ENCODE measurements at places on chromosomes 6 and 20.

DNA sequence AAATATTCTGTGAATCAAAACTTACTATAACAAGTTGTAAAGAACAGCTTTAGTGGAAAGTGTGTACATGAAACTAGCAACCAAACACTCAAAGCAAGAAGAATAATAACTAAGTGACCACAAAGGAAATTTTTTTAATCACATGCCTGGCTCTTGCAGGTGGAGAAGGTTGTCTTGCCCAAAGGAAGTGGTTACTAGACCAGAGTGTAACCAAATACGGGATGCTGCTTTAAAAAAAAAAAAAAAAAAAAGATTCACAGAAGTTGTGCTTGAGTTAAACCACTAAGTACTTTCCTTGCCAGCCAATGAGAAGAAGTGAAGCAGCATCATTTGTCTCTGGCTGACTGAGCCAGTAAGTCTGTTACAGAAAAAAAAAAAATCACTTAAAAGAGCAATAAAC, 19.1 kb upstream of the HLA-DQB1 start:
- DNase-seq = no peak

DNA sequence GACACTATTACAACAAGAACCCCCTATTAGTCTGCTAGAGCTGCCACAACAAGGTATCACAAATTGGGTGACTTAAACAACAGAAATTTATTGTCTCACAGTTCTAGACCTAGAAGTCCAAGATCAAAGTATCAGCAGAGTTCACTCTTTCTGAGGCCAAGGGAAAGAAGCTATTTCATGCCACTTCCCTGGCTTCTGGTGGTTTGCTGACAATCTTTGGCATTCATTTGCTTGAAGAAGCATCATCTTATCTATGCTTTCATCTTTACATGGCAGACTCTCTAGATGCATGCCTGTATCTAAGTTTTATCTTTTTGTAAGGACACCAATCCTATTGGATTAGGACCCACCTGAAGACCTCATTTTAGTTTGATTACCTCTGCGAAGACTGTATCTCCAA, 296.8 kb upstream of the MARCKS start:
- no peak for DNase-seq

DNA sequence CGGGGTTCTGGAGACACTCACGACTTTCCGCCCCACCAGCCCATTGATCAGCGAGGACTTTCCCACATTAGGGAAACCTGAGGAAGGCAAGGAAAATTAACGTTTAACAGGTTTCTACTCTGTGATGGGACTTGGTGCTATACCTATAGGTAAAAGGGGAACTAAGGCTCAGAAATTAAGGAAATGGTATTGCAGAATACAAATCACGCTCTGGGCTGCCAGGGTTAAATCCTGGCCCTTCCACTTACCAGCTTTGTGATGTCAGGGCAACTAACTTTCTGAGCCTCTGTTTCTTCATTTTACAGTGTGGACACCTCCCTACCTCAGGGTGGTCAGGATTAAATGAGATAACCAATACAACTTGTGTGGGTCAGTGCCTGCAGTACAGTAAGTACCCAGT, 8.8 kb downstream of the GNL1 start:
- DNase-seq = no peak

GRCh38 chr6:100665041-100665380, 200.3 kb upstream of the SIM1 start:
- no peak for DNase-seq

- DNase-seq = no peak
These were observed 44.6 kb upstream of the CD93 start for GRCh38 chr20:23130622-23131140.

GRCh38 chr6:170074435-170074834, 216.4 kb downstream of the DLL1 start:
- no peak for DNase-seq

DNA sequence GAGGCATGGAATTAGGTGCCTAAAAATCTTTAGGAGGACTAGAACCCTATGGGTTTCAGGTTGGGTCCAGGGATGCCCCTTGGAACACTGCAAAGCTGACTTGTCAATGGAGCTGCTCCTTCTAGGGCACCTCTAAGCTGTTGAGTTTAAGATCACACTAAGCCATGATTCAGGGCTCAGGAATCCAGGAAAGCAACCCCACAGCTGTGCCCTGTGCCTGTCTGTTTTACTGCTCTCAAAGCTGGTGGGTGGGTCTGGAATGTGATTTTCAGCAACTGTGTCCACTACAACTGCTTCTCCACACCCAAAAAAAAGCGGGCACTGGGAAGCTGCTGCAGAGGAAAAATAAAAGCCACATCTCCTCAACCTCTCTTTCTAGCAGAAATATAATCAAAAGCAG, 310.4 kb upstream of the MOCS1 start:
- no peak for DNase-seq

DNA sequence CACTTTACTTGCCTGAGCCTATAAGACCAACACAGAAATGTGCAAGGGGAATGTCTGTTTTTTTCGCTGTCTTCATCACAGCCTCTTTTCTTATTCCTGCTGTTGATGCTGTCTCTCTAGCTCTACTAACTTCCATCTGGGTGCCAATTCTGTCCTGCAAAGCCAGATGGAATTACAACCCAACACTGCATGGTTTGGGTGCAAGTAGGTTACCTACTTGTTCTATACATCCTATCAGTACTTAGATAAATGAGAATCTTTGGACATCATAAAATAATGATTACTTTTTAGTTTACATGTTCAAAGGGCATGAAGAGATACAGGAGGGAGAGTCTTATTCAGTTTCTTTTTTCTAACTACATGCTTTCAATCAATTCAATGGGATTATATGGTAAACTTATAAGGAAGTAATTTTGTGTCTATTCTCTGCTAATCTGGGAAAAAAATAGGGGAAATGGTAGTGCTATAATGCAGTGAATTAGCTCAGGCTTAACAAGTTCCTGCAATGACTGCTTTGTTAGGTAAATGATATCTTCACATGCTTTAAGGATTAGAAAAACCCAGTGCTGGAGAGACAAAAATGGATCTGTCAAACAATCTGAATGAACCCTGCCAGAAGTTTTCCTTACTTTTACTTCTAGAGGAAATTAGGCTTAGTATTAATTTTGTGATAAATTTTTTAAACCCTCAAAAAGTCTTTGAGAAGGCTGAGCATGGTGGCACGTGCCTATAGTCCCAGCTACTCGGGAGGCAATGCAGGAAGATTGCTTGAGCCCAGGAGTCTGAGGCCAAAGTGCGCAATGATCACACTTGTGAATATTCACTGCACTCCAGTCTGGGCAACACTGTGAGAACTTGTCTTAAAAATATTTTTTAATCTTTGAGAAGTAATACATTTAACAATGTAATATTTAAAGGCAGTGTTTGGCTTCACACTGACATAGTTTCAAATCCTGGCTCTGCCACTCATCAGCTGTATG, 86.5 kb upstream of the E2F3 start:
- DNase-seq = no peak

DNA sequence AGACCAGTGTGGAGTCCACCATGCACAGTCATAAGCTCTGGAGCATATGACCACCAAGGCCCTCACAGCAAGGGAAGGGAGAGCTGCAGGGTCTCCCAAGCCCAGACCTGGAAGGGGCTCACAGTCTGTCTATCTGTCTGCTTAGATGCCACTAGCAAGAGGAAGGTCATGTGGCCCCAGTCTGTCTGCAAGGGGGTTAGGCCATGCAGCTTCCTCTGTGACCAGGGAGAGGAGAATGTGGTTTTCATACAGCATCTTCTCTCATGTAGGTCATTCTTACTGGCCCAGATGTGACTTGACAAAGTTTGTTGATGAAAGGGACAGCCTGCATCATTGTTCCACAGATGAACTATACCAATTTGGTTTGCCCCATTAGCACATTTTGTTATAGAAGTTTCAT, 260.8 kb downstream of the FARS2 start:
- DNase-seq = no peak

DNA sequence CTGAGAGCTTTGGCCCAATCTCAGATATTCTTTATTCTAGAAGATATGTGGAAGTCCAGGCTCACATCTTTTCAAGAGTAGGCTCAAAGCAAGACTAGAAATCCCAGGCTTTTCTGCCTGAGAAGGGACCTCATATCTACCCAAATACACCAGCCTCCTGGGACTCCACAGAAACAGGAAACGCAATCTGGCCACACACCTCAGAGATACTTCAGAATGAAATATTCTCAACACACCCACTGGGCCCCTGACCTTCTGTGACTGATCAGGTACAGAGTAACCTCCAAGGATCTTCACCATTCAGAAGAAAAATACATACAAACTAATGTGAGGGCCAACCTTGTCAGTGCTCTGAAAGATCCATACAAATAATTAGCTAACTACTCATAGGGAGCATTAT, 183.2 kb downstream of the HIVEP2 start:
- no peak for DNase-seq

- no peak for DNase-seq
These were observed 11.9 kb downstream of the ASF1A start for GRCh38 chr6:118905851-118906250.

- DNase-seq = no peak
These were observed 76.2 kb upstream of the FRMD1 start for GRCh38 chr6:168155193-168155592.

GRCh38 chr6:31662124-31662723, 1.6 kb upstream of the C6orf47 start:
- no peak for DNase-seq

DNA sequence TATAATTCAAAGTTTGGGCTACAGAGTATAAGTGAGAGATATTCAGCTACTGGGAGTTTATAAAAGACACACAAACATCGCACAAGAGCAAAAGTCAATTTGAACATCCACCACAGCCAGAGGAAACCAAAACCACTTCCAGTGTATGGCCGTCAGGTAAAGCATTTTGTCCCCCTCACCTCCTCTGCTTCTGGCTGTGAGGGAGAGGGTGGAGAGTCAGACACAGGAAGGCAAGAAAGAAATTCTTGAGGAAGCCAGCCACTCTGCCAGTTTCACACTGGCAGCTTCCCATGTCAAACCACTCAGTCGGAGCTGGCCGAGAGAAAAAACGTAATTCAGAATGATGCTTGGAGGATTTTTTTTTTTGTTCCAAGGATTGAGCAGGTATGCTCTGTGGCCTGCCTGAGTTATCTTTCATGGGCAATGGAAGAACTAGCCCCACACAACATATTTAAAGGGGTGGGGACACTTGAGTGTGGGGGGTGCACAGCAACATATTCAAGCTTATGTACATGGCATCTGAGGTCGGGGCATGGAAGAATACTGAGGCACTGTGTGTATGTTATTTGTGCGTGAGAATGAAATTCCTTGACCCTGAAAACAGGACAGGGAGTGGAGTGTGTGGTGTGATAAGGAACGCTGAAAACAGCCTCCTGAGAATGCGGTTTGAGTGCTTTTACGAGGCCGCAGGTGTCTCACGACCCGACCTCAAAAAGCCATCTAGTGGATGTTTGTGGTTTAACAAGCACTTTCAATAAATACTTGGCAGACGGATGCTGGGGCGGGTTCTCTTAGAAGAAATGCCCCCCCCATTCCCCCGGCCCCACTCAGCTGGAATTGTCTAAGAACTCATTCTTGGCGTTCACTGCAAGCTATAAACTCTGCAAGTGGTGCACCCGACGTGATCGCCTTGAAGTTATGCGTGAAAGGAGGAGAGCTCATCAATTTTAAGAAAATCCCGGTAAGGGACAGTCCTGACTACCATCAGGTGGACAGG, 27.5 kb upstream of the ZBTB22 start:
- DNase-seq = peak; percentile 42

DNA sequence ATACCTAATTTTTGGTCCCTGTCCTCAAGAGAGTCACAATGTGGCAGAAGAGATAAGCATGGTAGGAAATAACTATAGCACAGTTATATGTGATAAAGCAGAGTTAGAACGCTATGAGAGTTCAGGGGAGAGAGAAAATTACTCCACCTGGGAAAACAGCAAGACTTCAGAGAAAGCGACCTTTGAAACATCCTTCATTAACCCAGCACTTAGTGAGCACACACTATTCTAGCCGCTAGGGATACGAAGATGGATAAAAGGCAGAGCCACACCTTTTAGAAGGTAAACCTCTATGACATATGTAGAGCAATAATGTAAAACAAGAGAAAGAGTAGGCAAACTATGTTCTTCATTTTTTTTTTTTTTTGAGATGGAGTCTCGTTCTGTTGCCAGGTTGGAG, 264.3 kb downstream of the PTPRK start:
- no peak for DNase-seq

- DNase-seq = no peak
These were observed 43.7 kb upstream of the BPIFA2 start for GRCh38 chr20:33124261-33124660.

DNA sequence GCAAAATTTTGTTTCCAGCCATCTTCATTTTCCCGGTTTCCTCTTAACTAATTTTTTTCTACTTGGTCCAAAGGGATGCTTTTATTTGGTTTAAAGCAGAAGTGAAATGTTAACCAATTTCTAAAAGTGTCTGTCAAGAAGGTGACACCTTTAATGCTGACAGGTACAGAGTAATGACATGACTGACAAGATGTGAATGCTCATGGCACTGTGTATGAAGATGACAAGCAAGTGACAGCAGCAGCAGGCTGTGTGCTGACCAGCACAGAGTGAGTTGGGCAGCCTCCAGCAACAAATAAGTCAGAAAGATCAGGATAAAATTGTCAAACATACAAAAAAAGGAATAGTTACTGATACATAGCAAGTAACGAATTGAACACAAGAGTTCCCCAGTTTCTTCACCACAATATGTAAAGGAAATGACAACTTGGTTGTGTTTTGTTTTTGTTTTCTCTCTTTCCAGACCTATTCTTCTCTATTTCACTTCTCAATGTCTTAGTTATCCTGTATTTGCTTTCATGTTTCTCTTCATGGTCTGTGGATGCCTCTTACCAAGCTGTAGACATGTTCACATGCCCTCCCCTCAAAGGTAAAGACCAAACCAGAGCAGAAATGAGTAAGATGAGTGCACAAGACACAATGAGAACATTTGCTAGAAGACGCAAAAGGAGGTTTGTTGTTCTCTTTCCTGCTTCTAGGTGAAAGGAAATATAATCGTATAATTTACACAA, 174.9 kb downstream of the FRK start:
- DNase-seq = no peak

GRCh38 chr6:82783587-82784236, 281.9 kb downstream of the UBE3D start:
- DNase-seq = no peak

- no peak for DNase-seq
These were observed 183.0 kb upstream of the MMS22L start for GRCh38 chr6:97465877-97466561.

- DNase-seq = no peak
These were observed 6.7 kb downstream of the MCUR1 start for GRCh38 chr6:13807696-13808095.

DNA sequence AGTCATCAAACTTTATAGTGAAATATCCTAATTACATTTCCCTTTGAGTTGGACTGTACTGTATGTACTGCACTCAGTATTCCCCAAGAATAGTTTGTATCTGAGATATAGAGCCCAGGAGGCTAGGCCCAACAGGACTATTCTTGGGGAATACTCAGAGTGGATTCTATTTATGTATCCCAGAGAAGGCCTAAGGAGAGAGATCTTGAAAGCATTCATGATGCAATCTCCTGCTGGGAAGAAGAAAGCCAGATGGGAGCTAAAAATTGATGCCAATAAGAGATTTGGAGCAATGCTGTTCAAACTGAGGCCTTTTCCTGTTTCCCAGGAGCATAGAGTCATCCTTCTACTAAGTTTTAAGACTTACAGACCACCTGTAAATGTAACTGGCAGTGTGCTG, 452.1 kb upstream of the PLCB4 start:
- no peak for DNase-seq
